CD4-positive, alpha-beta T cell treated with Interleukin-15 for 1 hour (primary cell): ENCODE measurements at places on chromosomes 16 and 17.
A peak's percentile ranks its signal among the peaks of the same experiment; 100 is the strongest.

DNA sequence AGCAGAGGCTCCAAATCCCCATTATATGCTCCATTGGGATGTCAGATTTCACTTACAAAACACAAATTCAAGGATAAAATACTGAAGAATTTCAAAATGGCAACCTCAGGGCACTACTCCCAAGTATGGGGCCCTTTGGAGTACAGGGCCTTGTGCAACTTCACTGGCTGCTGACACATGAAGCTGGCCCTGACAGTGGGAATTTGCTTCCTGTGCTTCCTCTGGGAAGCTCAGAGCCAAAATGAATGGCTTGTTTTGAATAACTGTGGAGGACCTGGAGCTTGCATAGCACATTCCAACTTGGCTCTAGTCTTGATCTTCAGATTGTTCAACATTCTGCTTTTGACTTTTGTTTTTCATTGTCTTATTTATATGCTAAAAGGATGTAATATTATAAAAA lies 52.3 kb upstream of the HNF1B start:
- no peak for DNase-seq

DNA sequence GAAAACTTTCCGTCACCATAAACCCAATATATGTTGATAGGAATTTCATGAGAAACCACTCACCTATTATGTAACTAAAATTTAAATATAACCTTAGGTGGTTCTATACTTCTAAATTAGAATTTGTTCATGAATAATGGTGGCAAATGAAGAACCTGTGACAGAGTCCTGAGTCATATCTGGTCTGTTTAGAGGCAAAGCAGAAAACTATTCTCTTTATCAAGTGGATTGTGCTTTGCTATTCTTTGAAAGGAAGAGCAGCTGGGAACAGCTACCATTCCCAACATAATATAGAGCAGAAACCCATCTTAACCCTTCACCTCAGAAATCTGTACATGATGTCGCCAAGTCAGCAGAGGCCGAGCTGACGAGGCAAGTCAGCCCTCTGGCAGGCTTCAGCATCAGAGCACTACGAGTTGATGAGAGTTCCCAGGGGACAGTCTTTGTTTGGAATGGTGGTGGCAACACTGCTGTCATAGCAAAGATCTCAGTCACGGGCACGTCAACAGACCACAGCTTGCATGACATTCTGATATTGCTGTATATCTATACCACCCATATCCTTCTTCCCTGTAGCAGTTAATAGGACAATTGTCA lies 631.9 kb upstream of the CA10 start:
- no peak for DNase-seq

- DNase-seq: no peak
Observed at GRCh38 chr16:12573730-12574383, 229.8 kb downstream of the CPPED1 start.

DNA sequence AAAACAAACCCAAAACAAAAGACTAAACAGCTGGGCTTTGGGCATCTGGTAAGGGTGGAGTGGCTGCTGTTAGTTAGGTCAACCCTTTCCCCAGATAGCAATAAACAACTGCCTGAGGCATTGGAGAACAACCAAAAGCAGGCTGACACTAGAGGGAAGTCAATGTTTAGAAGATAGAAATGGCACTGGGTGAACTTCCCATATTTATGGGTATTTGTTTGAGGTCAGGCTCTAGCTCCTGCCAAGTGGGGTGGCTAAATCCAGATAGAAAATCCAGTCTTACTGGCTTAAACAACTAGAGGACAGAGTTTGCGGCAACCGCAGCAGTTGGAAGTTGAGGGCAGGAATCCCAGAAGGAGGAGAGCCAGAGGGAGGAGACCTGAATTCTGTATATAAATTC lies 79.4 kb downstream of the SDK2 start:
- no peak for DNase-seq

GRCh38 chr16:85959686-85960085 lies 60.7 kb downstream of the IRF8 start:
- DNase-seq: no peak

- DNase-seq: no peak
Observed at GRCh38 chr17:72204742-72205141, 83.9 kb downstream of the SOX9 start.

- DNase-seq: peak; percentile 69
Observed at GRCh38 chr17:30378241-30378824, 394 bp upstream of the CPD start.

DNA sequence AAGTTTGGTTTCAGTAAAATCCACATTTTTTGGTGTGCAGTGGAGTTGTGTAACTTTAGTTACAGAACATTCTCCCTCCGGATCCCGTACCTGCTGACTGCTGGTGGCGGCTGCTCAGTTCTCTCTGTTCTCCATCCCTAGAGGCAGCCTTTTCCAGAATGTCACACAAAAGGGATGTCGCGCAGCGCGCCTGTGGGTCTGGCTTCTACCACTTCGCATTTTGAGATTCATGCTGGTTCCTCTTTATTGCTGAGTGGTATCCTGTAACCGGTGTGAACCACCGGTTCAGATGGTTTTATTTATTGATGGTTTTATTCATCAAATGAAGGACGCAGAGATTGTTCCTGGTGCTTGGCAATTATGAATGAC lies 981 bp upstream of the CEP131 start:
- no peak for DNase-seq

GRCh38 chr16:2822158-2822495 lies 5.1 kb downstream of the PRSS21 start:
- DNase-seq: no peak

GRCh38 chr16:1195393-1195666 lies 29.7 kb downstream of the TPSG1 start:
- DNase-seq: no peak

DNA sequence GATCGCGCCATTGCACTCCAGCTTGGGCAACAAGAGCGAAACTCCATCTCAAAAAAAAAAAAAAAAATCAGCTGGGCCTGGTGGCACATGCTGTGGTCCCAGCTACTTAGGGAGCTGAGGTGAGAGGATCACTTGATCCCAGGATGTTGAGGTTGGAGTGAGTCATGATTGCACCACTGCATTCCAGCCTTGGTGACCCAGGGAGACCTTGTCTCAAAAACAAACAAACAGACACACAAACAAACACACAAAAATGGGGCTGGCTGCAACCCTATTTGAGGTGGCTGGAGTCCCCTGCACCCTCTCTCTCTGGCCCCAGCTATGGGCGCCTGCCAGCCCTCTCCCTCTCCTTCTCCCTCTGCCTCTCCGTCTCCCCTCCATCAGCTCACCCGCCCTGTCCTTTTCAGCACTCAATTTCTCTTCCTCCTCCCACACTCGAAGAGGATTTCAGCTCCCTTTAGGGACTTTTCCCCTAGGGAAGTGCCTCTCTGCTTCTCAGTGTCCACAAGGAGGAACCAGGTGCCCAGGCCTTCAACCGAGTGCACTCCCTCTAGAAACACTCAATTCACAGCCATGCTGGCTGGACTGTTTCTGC lies 17.5 kb upstream of the TFAP4 start:
- DNase-seq: no peak

- no peak for DNase-seq
Observed at GRCh38 chr17:19334331-19334730, 28.2 kb downstream of the B9D1 start.

DNA sequence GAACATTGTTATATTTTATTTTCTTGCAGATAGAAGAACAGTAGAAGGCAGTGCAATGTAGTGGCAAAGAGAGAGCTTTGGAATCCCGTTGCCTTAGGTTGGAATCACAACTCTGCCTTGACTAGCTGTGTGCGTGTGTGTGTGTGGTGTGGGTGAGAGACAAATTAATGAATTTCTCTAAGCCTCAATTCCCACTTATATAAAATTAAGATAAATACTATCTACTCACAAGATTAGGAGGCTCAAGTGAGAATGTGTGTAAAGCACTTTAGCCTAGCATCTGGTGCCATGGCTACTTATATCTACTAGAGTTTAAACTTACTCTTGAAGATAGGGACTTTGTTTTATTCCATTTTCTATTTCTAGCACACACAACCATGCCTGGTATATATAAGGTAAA lies 12.8 kb downstream of the CPD start:
- DNase-seq: no peak

DNA sequence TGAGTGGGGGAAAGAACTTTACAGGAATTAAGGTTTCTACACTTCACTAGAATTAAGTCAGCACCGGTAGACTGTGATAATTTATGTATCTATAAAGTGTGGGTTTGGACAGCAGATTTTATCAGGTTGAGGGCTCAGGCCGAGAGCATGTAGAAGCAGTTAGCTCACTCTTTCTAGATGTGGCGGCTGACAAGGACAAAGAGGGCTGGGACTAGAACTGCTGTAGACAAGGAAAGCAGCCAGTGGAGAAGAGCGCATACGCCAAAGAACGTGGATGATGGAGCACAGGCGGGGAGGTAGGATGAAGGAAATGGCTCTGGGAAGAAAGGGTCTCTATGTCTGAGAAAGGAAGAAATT lies 504 bp upstream of the GOSR1 start:
- no peak for DNase-seq

DNA sequence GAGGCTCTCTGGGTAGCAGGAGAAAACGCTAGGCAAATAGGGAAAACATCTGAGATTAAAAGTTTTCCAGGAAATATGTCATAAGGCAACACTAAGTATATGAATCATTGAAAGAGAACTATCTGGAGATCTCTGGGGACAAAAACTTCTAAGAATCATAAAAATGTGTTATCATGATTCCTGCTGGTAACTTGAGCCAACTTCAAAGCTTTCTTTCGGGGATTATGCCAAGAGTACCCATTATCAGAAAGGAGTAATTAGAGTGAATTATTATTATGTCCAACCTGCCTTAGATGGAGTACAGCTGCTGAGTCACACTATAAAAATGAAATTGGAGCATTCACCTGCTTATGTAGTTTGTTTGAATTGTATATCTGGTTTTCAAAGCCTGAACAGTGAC lies 488.5 kb upstream of the SOX9 start:
- no peak for DNase-seq

GRCh38 chr17:18327093-18327492 lies 12.0 kb downstream of the SMCR8 start:
- no peak for DNase-seq

- no peak for DNase-seq
Observed at GRCh38 chr17:43845766-43846165, 1.2 kb upstream of the CD300LG start.

- no peak for DNase-seq
Observed at GRCh38 chr16:27505297-27506236, 44.1 kb downstream of the GTF3C1 start.

GRCh38 chr17:74369221-74369620 lies 1.9 kb downstream of the GPR142 start:
- DNase-seq: peak; percentile 57

- no peak for DNase-seq
Observed at GRCh38 chr17:73785496-73785895, 141.3 kb upstream of the SDK2 start.

DNA sequence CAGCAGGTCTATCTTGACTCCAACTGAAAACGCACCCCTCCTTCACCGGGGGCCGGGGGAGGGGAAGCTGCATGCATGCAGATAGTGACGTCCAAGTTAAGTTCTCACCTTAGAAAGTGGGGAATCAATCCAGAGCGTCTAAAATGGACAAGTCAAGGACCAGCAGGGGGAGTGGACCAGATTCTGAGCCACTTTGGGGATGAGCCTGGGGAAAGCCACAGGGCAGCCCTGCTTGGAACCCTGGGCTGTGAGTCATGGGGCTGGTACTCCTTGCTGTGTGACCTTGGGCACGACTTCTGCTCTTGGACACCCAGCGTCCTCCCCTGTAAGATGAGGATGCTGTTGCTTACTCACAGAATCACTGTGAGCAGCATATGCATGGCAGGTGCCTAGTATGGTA lies 9.1 kb downstream of the TNFRSF13B start:
- no peak for DNase-seq

DNA sequence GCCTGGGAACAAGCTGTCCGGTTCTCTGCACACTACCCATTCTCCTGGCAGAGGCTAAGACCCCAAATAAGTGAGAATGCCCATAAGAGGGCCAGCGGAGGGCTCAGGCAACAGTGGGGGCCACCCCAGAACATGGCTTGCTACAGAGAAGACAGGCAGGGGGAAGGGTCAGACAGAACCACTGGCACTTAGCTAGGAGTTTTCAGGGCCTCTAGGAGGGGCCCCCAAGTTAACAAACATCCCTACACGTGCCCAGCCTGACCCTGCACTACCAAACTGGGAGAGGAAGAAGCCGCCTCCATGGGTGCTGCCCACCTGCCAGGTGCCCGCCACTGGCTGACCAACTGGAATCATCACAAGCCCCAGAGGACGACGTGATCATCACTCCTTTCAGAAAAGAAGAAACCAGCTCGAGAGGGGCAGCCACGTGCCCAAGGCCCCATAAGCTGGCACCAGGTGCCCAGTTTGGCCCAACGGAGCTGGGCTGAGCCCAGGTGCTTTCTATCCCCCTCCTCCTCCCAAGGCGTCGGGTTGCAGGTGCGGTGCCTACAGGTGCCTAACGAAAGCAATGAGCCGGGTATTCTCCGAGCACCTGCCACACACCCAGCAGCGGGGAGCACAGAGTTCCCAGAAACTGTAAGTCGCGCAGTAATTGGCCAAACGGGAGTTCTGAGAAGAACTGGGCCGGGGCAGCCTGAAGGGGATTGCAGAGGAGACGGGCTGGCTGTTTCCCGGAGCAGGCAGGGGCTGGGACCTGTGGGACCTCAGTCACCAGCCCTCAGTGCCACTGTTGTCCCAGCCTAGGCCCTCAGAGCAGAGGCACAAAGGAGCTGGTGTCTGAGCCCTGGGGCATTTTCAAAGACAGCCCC lies 13.2 kb downstream of the RPH3AL start:
- no peak for DNase-seq

GRCh38 chr16:14013145-14013570 lies 58.0 kb upstream of the MRTFB start:
- no peak for DNase-seq

DNA sequence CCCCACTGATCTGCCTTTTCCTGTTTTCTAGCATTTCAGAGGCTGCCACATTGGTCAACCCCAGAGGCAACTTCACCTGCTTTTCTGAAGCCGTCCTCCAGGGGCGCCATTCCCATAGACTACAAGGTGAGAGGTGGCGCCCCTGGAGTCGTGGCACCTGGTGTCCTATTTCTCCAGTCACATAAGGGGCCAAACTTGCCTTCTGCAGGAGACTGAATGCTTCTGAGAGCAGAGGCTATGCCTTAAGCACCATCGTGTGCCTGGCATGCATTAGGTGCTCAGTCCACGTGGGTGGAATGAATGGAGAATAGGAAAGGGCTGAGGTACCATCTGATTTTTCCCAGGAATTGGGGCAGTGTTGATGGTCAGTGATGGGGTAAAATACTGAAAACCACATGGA lies 164.8 kb downstream of the HAPSTR1 start:
- no peak for DNase-seq

DNA sequence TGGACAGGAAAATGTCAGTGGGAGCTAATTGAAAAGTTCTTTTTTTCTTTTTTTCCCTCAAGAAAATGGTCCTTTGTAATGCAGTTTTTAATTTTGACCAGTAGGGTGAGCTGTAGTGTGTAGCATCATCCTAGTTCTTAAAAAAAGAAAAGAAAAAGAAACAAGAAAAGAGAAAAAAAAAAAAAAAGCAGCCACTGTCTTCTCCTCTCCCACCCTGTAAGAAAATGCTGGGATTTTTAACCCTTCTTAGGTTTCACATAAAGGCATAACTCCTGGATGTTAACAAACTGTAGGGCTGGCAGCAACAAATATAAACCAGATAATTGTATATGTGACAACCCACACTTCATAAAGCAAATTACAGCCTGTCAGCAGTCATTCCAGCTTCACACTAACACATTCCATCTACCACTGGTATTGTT lies 78.1 kb downstream of the SKAP1 start:
- no peak for DNase-seq
